ENCODE measurements at places on chromosomes 12 and 14.

GRCh38 chr12:91883811-91884210 is 261.8 kb downstream of the BTG1 start:
- DNase-seq = no peak

GRCh38 chr12:69107541-69107940 is 131.8 kb upstream of the CPSF6 start:
- no peak for DNase-seq

GRCh38 chr12:44738051-44738450 is 138.1 kb downstream of the NELL2 start:
- DNase-seq = no peak

- no peak for DNase-seq
Observed at GRCh38 chr12:30794020-30794419, 39.3 kb upstream of the CAPRIN2 start.
